ENCODE measurements at places on chromosomes 6 and 20.

GRCh38 chr6:135228486-135228885 lies 47.4 kb downstream of the MYB start:
- DNase-seq = no peak

DNA sequence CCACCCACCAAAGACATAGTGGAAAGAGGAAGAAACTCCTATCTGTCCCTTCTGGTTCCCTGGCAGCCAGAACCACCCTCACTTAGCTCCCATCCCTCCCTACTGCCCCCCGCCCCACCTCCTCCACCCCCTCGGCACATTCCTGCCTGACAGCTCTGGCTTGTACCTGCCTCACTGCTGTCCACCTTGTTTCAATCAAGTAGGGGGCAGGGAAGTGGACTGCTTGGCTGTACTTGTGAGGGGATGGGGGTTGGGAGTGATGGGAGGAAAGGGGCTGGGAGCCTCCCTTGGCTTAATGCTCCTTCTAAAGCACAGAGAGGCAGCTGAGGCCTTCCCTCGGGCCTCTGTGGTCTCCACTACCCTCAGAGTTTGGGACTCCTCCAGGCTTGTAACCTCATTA lies 22.1 kb upstream of the ZNF76 start:
- DNase-seq = no peak

DNA sequence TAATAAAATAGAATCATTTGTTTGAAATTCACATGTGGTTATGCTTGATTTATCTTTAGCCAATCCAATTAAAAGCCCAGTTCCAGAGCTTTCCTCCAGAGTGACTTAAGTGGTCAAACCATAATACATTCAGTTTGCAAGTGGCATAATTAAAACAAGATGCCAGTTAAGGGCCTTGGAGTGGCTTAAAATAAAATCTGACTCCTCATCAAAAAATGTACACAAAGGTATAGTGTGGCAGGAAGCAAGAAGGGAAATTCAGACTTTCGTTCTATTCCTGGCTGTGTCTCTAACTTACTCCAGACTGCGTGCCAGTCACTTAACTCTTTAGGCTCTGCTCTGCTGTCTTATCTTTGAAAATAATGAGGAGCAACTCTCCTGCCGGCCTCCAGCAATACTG lies 251.3 kb upstream of the PRND start:
- DNase-seq = no peak

DNA sequence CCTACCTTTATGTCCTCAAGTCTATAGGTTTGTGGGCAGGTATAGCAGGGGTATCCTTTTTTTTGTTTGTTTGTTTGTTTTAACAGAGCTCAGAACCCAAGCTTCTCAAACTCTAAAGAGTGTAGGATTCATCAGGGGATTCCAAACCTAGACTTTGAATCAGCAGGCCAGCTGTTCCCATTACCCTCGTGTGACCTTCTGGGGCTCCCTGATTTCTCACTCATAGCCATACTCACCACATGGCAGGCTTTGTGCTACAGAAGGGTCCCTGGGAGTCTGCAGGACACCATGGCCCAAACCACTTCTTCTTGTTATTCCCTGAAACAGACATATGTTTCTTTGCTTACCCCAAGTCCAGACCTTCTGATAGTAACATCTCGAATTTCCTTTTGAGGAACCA lies 350.8 kb upstream of the TSHZ2 start:
- no peak for DNase-seq

GRCh38 chr6:112401083-112401482 lies 54.0 kb downstream of the RFPL4B start:
- DNase-seq = no peak

DNA sequence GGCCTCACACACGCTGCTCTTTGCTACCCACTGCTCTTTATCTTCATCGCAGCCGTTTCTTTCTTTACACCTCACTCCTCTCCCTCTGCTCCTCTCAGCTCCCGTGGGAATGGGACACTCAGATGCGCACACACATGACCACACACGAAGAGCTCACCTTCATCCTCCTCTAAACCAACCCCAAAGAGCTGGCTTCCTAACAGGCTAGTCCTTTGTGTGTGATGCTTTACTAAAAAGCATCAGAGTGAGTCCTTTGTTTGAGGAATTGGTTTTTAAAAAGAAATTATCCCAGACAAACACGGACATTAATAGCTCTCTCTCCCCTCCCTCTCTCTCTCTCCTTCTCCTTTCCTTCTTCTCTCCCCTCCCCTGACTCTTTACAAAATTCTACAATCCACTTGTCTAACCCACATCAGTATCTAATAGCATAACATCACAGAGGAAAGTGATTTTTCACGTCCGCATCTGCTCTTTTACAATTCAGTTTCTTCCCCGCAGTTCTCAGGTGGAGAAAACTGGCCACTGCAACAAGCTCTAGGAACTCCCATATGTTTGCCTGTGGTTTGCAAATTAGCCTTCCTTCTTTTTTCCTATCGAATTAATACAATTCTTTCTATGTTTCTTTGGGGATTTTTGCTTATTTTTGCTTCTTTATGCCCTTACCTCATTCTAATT lies 306.8 kb upstream of the CNR1 start:
- DNase-seq = no peak

DNA sequence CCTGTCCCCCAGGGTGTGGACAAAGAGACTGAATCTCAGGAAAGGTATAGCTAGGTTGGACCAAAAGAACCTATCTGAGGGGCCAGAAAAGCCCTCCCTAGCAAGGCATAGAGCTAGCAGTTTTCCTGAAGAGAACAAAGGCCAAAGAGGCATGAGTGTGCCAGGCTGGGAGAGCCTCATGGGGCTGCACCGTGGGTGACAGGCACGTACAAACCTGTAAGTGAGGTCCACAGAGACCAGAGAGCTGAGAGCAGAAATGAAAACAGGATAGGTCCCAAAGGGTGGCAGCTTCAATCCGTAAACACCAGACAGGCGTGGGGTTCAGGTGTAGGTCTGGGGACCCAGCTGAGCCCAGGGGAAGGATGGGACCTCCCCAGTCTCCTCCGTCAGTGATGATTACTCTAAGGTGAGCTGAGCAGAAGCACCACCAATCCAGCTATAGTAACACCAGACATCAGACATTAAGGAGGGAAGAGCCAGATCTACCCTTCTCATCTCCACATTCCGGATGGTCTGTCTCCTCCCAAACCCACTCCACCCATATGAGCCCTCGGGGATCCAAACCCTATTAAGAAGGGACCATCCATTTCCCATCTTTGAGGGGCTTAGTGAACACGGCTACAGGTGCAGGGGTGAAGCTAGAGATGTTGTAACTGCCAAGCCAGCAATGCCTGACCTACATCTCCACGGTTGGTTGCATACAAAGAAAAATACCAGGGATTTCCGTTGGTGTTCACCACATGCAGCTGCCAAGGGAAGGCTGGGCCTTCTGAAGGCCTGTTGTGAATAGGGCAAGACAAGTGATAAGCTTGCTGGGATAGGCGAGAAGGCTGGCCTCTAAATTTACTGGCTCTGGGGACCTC lies 38.3 kb downstream of the BCL2L1 start:
- DNase-seq = no peak

DNA sequence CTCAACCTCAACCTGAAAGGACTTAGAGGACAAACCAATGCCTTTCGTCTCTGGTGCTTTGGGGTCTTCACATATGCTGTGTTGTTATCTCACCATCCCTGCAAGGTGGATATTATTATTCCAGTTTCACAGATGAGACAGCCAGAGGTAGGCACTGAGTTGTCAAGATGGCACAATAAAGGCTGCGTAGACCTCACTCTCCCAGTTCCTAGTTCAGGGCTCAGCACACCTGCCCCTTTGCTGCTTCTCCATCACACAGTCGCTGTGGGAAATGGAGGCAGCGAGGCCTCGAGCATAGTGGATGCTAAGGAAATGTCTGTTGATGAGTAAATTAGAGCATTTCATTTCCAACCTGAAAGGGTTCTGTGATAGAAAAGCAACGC lies 22.0 kb downstream of the FOXP4 start:
- no peak for DNase-seq

DNA sequence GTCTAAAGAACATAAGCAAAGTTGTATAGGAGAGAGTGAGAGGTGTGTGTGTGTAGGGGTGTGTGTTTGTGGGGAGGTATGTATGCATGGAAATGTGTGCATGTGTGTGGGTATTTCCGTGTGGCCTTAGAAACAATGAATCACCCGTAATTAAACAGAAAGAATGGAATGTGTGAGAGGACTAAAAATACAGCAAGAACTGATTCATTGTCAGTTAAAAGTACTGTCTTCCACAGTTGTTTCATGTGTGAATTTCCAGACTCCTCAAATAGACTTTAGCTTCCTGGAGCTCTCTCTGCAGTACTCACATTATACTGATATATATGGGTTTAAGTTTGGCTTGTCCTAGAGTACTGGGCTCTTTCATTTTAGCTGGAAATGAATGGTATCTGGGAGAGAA lies 145.7 kb downstream of the RIMS1 start:
- no peak for DNase-seq

GRCh38 chr20:58612121-58612691 lies 38.9 kb upstream of the STX16 start:
- no peak for DNase-seq

- peak; percentile 22 for DNase-seq
Observed at GRCh38 chr6:99618649-99619408, 12.2 kb downstream of the PRDM13 start.

GRCh38 chr20:17446171-17446570 lies 85.0 kb downstream of the BFSP1 start:
- no peak for DNase-seq

DNA sequence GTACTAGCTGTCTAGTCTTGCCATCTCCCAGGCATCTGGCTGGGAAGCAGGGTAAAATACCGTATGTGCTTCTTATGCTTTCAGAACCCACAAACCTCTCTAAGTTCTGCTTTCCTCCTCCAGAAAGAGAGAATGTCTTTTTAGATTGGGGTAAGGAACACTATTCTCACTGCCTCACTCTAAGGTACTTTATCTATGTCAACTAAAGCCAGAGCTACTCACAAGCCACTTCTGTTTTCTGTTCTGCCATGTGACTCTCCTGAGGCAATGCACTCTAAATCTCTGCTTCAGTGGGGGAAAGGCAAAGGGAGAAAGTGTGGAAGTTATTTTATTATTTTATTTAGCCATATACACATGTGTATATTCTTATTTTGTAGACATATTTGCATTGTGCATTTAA lies 15.6 kb downstream of the MEP1A start:
- no peak for DNase-seq

GRCh38 chr6:5723841-5724691 lies 282.7 kb downstream of the NRN1 start:
- DNase-seq = peak; percentile 84

- DNase-seq = no peak
Observed at GRCh38 chr6:15677822-15678221, 15.0 kb upstream of the DTNBP1 start.

DNA sequence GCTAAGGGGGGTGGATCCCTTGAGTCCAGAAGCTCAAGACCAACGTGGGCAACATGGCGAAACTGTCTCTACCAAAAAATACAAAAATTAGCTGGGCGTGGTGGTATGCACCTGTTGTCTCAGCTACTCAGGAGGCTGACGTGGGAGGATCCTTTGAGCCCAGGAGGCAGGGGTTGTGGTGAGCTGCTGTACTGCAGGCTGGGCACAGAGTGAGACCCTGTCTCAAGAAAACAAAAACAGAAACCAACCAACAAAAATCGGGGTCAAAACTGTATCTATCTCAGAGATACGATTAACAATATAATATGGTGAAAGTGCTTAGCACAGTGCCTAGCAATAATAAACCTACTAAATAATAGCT lies 20.7 kb upstream of the BCAS1 start:
- no peak for DNase-seq

- peak; percentile 61 for DNase-seq
Observed at GRCh38 chr6:21587961-21588480, 5.5 kb upstream of the SOX4 start.

DNA sequence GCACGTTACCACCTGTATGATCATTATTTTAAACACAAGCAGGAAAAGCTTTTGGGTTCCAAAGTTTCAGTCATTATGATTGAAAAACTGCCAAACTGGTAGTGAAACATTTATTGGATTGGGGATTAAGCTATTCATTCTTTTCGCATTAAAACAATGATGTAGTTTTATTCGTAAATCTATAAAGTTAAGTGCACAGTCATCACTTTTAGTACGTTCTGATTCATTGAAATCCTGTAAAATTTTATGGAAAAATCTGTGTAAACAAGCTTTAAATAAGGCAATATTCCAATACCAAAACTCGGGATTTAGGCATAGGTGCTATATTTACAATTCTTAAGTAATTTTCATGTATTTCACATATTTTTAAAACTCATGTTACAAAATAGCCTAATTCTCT lies 379.9 kb downstream of the PLCB1 start:
- DNase-seq = no peak

- DNase-seq = no peak
Observed at GRCh38 chr6:38088829-38089228, 269.3 kb downstream of the ZFAND3 start.

DNA sequence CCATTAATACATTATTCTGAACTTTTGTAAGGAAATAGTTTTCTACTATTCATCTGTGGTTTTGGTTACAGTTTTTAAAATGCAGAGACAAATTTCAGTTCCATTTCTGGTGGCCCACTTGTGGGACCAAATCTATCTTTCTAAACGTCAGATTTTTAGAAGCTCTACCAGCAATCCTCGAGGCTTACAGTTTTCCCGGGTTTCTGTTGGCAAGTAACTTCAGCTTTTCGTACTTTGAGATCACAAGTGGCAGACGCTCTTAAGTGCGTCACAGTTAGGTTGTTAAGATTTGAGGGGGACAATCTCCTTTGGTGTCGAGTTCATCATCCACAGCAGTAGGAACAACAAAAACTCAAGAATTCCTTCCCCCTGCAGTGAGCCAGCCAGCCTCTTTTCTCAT lies 60.0 kb downstream of the JARID2 start:
- DNase-seq = no peak

DNA sequence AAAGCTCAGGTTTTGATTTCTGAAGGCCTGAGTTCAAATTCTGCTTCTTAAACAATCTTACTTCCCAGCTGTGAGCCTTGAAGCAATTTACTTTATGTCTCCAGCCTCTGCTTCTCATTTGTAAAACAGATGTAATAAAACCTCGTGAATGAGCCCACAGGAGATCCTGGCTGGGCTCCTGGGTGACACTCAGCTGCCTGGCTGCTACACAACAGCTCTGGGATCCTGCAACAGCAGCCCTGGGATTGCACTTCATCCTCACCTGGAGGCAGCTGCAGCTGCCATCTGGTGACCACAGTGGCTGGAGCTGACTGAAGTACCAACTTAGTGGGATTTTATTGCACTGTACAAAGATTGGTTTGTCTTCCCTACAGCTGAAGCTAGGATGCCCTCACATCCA lies 98.6 kb downstream of the NDUFAF5 start:
- no peak for DNase-seq

- no peak for DNase-seq
Observed at GRCh38 chr20:54545676-54546358, 70.4 kb downstream of the DOK5 start.

- DNase-seq = no peak
Observed at GRCh38 chr20:60628749-60629148, 623.3 kb upstream of the CDH4 start.

DNA sequence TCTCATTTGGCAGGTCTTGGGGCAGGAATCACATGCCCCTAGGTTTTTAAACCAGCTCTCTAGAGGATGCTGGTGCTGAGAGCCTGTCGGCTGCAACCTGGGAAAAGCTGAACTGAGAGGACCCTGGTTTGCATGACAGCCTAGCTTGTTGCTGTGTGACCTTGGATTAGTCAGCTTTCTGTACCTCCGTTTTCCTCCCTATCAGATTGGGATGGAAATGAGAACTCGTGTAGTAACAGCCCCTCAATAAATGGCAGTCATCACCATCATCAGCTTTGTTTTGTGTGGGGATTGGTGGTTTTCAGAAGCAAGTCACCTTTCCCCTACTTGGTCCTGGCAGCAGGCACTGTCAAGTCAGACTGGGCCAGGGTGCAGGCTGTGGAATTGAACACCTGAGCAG lies 75.2 kb upstream of the MYL9 start:
- DNase-seq = no peak

- no peak for DNase-seq
Observed at GRCh38 chr6:78700991-78701390, 166.4 kb upstream of the IRAK1BP1 start.

Measured in GM13976 (cell line).